MG63 (cell line): ENCODE measurements at places on chromosomes 6 and 20.
A peak's percentile ranks its signal among the peaks of the same experiment; 100 is the strongest.

GRCh38 chr6:21559238-21559637 lies 34.3 kb upstream of the SOX4 start:
- DNase-seq: no peak

DNA sequence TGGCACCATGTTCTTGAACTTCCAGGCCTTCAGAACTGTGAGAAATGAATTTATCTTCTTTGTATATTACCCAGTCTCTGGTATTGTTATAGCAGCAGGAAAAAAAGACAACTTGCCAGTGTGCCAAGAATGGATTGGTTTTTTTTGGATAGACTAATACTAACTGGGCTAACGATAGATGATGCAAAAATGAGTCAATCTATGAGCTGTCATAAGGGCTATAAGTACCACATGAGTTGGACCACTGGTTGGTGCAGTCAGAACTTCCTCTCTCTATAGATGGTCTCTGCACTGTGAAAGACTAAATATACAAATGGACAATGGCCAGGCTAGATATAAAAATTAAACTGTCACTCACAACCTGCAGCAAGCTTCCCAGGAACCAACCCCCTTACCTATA lies 87.6 kb upstream of the COL21A1 start:
- DNase-seq: peak; percentile 39

- peak; percentile 90 for DNase-seq
These were observed 39.2 kb downstream of the KCNK5 start for GRCh38 chr6:39189915-39190544.

- DNase-seq: no peak
These were observed 271.1 kb downstream of the SAMD5 start for GRCh38 chr6:147779624-147780023.

DNA sequence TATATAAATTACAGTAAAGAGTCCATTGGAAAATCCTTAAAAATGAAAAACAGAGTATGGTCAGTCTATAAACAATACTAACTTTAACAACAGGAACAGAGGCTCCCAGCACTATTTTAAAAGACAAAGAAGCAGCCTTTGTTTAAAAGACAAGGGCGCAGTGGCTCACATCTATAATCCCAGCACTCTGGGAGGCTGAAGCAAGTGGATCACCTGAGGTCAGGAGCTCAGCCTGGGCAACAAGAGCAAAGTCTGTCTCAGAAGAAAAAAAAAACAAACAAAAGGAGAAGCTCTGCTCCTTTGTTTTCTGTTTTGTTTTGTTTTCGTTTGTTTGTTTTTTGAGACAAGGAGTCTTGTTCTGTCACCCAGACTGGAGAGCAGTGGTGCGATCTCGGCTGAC lies 89.4 kb downstream of the DTNBP1 start:
- no peak for DNase-seq

- no peak for DNase-seq
These were observed 415.9 kb downstream of the CD83 start for GRCh38 chr6:14533446-14533845.

DNA sequence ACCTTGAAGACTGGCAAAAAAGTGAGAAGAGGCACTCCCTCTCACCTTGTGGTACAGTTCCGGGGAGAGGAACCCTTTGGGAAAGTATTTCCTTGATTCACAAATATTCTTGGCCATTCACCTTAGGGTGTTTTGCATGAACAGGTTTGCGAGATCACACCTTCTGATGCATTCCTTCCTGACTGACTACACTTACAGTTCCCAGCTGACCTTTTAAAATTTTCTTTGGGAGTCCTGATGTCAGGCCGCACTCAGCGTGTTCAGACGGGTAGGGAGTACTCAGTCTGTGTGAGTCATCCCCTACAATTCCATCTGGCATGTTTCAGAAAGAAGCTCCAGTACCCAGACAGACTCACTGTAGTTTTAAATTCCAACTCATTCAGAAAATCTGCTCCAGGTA lies 1.7 kb downstream of the ADGRF4 start:
- DNase-seq: peak; percentile 69

GRCh38 chr20:46931699-46932098 lies 37.1 kb downstream of the EYA2 start:
- no peak for DNase-seq

GRCh38 chr6:80622641-80623040 lies 516.2 kb downstream of the BCKDHB start:
- no peak for DNase-seq

- DNase-seq: no peak
These were observed 82.8 kb downstream of the ZMYND8 start for GRCh38 chr20:47273591-47274235.

GRCh38 chr20:47262008-47262364 lies 94.5 kb downstream of the ZMYND8 start:
- no peak for DNase-seq
